ENCODE measurements at places on chromosomes 2 and 18. TPM values are rescaled to one million over a fixed set of nuclear protein-coding genes. Genes with fewer than 3 reads are reported as not detected.

Gene MAP4K4
- total RNA-seq: 68.4 TPM

Gene ALPG
- total RNA-seq: 0.53 TPM

DNA sequence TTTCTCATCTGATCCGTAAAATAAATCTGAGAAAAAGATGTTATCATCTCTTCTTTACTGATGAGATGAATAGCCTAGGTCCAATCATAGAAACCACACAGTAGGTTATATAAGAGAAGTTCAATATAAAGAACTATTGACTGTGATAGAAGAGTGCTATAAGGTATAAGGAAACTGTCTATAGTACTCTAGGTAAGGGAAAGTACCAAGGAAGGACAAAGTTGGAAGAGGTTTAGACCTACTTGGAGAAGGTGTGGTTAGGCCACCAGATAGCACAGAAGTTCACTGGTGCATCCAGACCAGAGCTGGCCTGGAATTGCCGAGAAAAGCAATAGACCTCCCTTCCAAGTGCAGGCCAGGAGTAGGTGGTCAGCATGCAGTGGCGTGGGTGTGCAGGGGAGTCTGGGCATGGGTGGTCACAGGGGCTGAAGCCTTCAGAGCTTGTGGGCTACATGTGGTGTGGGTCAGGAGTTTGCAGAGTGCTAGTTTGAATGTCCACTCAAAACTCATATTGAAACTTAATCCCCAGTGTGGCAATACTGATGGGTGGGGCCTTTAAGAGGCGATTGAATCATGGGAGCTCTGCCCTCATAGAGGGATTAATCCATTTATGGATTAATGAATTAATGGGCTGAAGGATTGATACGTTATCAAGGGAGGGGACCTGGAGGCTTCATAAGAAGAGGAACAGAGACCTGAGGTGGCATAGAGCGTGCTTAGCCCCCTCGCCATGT, 86.3 kb downstream of the ALPK2 start:
- peak overlapping the region; percentile 25 for H3K27ac ChIP-seq
- H3K4me1 ChIP-seq: no peaks in the 10 kb centered on the region
- H3K36me3 ChIP-seq: no peaks in the 10 kb centered on the region

DNA sequence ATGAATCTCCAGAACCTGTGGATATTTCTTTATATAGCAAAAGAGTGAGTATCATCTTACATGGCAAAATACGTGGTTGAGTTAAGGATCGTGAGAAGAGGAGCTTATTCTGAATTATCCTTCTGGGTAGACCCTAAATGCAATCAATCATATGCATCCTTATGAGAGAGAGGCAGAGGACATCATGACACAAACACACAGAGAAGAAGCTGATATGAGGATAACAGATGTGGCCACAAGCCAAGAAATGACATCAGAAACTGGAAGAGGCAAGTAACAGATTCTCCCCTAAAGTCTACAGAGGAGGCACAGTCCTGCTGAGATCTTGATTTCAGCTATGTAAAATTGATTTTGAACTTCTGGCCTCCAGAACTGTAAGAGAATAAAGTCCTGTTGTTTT, 730.2 kb upstream of the ZNF804A start:
- no peaks in the 10 kb centered on the region for H3K27me3 ChIP-seq
- H3K4me1 ChIP-seq: no peaks in the 10 kb centered on the region
- DNase-seq: no peak
- no peaks in the 10 kb centered on the region for H3K36me3 ChIP-seq

Gene EGR4
- total RNA-seq: not detected

Gene GPR45
- total RNA-seq: not detected

GRCh38 chr2:42072349-42073118, 24.7 kb downstream of the PKDCC start:
- no peaks in the 10 kb centered on the region for H3K27me3 ChIP-seq
- no peak overlapping the region for H3K4me3 ChIP-seq
- peak overlapping the region; percentile 7 for H3K27ac ChIP-seq
- no peaks in the 10 kb centered on the region for H3K36me3 ChIP-seq
- H3K4me1 ChIP-seq: peaks cover 32% of the 10 kb centered on the region

GRCh38 chr2:221741496-221742211, 169.6 kb upstream of the EPHA4 start:
- no peaks in the 10 kb centered on the region for H3K27me3 ChIP-seq
- H3K4me1 ChIP-seq: no peaks in the 10 kb centered on the region
- DNase-seq: no peak
- no peak overlapping the region for H3K4me3 ChIP-seq

- no peaks in the 10 kb centered on the region for H3K27me3 ChIP-seq
- H3K4me3 ChIP-seq: no peak overlapping the region
- no peak for DNase-seq
- H3K27ac ChIP-seq: no peak overlapping the region
- H3K36me3 ChIP-seq: no peaks in the 10 kb centered on the region
Observed at GRCh38 chr2:149365931-149366583, 35.7 kb downstream of the LYPD6 start.

DNA sequence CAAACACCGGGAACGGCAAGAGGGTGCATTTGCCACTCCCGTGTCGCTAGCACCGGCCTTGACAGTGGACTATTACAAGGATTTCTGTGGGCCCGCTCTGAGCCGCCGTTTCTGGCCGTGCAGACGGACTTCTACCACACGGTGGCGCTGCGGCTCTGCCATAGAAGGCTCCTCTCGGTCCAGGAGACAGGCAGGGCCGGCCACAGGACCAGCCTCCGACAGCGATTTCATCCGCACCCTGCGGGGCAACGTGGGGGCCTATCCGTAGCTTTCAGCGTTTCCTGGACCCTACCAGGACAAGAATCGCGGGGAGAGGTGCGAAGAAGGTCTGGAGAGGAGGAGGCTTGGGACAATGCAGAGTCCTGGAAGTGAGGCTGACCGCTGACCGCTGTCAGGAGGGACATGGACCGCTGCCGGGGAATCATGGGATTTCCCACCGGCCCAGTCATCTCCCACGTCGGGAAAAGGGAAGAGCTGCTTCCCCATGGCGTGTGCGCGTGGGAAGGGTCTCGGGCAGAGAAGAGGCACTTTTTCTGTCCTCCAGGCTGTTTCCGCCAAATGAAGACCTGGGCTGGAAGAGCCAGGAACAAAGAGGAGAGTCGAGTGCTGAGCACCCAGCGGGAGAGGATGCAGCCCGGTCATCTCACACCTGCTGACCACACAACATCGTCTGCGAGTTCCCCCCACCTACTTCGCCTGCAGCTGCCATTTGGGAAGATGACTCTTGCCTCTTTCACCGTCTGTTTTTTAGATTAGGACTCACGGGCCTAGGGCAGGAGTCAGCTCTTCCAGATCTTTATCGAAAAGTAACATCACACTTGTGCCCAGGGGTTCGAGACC, 35.5 kb upstream of the HAAO start:
- H3K27ac ChIP-seq: no peak overlapping the region
- peaks cover 28% of the 10 kb centered on the region for H3K4me1 ChIP-seq
- H3K27me3 ChIP-seq: no peaks in the 10 kb centered on the region
- peak overlapping the region; percentile 39 for H3K4me3 ChIP-seq
- peak; percentile 94 for DNase-seq

Gene CPLX4
- total RNA-seq: not detected

Gene FKBP7
- 10.5 TPM for total RNA-seq

GRCh38 chr18:12585218-12585617, 72.7 kb downstream of the SPIRE1 start:
- H3K4me1 ChIP-seq: peaks cover 10% of the 10 kb centered on the region
- no peak overlapping the region for H3K4me3 ChIP-seq
- H3K27ac ChIP-seq: no peak overlapping the region
- no peaks in the 10 kb centered on the region for H3K27me3 ChIP-seq
- no peak for DNase-seq

Gene SCN9A
- total RNA-seq: 13.6 TPM

Gene RBFA
- 14.8 TPM for total RNA-seq

DNA sequence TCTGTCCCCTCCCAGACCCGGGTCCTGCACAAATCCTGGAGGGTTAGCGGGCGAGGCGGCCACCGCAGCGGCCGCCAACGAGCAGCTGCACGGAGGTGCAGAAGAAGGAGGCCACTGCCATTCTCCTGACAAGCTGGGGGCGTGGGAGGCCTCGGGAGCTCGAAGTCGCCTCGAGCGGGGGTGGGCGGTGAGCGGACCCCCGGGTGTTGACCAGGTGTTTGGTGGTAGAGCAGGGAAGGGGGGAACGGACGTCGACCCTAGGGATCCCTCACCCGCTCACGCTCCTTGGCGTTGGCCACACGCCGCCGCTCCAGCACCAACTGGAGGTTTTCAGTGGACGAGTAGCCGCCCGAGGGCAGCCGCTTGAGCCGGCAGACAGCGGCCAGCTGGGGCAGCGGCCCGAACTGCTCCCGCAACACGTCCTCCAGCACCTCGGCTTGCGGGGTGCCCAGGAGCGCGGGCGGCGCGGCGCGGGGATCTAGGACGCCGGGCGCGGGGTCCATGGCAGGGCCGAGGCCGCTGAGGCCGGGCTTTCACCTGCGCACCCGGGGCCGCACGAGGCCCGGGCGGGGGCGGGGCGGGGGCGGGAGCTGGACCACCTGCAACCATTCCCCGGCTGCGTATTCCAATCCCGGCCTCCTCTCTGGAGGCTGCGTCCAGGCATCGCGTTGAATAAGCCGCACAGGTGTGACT, at the start of gene FIGLA:
FIGLA (minus strand) TSS at position 508 of the 693 bp plus-strand sequence; CDS start at position 503, 5 bp downstream.
- no peaks in the 10 kb centered on the region for H3K36me3 ChIP-seq
- peak within 1 kb of the TSS; percentile 38 for H3K4me3 ChIP-seq
- peaks cover 58% of the 10 kb centered on the region for H3K27me3 ChIP-seq
- no peak for DNase-seq
- no peak within 1 kb of the TSS for H3K27ac ChIP-seq
- peaks cover 17% of the 10 kb centered on the region for H3K4me1 ChIP-seq

DNA sequence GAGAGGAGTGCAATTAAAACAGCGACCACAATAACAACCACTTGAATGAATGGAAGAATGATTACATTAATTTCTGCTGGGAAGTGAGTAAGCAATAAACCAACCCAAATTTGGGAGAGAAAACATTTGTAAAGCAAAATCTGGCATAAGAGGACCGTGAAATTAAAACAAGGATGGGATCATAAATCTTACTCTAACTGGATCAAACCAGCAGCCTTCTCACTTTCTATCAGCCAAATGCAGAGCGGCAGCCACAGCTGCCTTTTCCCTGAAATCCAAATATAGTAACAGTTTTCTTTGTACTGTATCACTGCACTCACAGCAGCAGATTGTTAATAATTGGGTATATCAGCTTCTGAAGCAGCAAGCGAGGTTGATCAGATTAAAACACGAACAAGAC, 245.2 kb upstream of the REG3G start:
- H3K27me3 ChIP-seq: no peaks in the 10 kb centered on the region
- no peak for DNase-seq
- H3K27ac ChIP-seq: no peak overlapping the region
- no peak overlapping the region for H3K4me3 ChIP-seq

Data from lower lobe of right lung (tissue), 2 donors.